ENCODE measurements at places on chromosomes 2 and 18.

DNA sequence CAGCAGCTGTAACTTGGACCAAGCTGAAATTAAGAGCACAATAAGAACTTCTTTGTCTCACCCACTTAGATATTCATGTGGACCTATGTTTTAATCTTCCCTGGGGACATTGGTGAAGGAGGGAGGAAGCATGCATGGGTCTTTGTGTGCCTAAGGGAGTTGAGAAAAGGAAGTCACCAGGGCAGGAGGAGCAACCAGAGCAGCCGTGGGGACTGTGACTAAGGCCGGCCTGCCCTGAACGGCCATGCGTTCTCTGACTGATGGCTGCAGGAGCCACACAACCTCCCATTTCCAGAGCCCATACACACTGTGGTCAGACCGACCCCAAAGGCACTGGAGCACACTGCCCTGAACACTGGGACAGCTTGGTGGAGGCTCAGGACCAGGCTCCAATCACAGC is 43.7 kb upstream of the SLC35G4 start:
- DNase-seq, result no peak

DNA sequence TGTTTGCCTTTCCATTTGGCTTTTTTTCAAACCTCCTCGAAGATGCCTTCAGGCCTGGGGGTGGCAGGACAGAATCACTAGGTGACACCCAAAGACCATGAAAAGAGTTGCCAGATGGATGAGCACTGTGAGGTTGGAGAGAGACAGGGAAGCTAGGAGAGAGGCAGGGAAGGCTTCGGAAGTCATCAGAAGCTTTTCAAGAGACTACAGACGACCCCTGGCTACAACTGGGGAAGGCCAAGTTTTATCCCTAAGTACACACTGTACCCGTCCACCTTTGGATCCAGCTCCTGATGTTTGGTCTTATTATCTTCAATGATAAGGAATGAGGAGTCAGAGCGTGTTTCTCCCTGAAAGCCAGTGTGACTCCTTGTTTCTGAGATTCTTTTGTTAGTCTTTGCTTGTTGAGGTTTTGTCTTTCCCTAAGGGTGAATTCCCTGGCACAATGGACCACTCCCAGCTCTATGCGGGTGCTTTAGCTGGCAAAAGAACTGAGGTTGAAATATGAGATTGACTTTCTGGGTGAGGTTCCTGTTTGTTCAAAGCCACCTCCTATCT is 33.4 kb upstream of the SLC9A2 start:
- no peak for DNase-seq

DNA sequence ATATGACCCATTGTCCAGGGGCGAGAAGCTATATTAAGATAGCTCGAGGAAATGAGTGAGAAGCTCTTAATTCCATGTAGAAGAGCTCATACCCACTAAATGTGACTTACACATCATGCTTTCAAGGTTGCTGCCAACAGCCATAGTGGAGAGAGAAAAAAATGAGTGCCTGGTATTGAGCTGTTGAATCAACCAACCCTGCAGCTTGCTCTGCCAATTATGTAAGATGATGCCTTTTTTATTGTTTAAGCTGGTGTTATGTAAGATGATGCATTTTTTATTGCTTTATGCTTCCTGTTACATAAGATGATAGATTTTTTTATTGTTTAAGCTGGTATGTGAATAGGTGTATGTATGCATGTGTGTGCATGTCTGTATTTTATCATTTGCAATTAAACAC is 228.2 kb downstream of the CCDC178 start:
- DNase-seq, result no peak

- DNase-seq, result no peak
Measured at GRCh38 chr2:28707592-28707991, 44.0 kb upstream of the PPP1CB start.

DNA sequence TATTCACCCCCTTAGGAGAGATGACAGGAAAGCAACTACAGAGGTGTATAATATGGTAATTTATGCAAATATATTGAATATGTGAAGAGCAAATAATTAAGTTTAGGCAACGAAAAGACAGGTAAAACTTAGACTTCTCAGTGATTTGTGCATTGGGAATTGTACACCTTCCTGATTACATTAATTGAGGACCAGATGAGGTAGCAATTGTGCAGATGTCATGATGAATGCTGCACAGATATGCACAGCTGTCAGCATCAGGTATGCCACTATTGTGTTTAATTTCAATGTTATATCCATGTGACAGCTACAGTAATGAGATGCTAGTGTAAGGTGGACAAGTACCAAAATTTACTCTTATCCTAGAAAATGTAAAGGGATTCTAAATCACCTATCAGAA is 267.2 kb upstream of the FSIP2 start:
- no peak for DNase-seq

DNA sequence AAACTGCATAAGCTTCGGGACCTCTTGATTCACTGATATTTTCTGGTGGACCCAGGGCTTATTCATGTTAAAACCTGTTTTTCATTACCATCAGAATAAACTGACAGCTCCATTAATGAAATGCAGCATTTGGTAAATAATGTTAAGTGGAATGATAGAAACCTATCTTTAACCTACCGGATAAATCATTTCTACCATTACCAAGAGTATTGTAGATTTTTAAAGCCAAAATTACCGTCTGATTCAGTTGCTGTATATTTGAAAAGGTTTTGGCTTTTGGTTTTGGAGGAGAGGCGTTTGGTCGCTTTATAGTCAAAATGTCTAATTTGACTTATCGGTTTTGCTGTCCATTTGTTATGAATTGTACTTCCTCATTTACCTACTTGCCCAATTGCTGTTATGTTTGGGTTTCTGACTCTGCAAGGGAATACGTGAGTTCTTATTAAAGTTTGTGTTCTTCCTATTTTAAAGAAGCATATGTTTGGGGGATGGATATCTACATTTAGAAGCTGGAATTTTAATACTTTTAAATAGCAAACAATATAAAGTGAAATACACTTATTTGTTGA is 1.0 kb upstream of the CUL3 start:
- DNase-seq, result no peak

DNA sequence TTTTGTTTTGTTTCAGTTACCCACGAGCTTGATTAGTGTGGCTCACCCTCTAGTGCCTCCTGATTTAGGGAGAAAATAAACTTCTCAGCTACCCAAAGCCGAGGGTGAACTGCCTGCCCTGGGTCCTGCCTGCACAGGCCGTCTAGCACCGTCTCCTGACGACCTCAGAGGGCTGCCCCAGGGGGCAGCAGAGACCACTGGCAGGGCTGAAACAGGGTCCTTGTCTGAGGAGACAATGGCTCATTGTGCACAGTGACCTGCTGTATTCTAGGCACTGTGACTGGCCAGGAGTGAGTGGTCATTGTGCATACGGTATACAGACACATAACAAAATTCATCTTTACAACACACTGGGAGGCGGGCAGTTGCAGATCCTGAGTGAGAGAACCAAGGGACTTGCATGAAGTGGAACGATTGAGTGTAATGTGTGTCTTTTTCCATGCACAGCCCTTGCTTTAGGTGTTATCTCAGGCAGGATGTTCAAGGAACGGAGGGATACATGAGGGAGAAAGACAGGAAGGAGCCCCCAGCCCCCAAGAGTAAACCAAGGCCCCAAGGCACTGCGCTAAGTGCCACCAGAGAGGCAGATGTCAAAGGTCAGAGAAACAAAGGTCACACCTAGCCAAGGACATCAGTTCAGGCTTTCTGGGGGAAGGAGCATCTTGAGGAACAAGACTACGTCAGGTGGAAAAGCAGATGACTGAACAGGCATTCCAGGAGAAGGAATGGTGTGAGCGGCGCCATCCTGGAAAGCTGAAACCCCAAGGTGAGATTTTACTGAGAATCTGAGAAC is 421.3 kb downstream of the LPIN1 start:
- DNase-seq, result no peak

DNA sequence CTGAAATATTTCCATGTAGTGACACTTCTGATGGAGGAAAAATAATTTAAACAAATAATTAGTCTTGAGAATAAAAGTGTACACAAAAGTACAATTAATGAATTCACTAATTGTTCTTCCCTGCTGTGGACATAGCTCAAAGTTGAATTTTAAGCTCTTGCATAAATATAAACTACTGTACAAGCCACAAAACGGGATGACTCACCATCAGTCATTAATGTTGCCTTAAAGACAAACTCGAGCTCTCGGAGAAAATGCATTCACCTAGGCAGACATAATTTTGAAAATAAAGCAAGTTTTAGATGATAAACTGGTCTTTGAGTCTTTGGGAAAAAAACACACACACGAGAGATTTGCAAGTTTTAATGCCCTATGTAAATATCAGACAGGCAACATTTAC is 436.4 kb downstream of the ZNF521 start:
- DNase-seq, result peak; percentile 27

DNA sequence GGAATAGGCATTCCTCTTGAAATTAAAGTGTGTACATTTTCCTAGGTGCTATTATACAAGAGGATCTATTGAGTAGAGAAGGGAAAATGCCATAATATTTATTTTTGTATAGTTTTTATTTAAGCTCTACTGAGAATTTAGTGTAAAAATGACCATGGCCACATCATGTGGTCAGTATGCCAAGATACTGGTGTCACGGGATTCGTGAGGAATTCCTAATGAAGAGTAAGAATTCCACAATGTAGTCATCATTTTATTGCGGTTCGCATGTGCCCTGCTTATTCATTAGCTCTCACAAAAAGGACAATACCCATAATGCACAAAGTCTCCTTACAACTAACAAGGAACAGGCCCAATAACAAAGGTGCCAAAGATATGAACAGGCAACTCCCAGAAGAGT is 39.3 kb upstream of the PARD3B start:
- peak; percentile 39 for DNase-seq

- no peak for DNase-seq
Measured at GRCh38 chr2:187307606-187308005, 140.4 kb downstream of the CALCRL start.

DNA sequence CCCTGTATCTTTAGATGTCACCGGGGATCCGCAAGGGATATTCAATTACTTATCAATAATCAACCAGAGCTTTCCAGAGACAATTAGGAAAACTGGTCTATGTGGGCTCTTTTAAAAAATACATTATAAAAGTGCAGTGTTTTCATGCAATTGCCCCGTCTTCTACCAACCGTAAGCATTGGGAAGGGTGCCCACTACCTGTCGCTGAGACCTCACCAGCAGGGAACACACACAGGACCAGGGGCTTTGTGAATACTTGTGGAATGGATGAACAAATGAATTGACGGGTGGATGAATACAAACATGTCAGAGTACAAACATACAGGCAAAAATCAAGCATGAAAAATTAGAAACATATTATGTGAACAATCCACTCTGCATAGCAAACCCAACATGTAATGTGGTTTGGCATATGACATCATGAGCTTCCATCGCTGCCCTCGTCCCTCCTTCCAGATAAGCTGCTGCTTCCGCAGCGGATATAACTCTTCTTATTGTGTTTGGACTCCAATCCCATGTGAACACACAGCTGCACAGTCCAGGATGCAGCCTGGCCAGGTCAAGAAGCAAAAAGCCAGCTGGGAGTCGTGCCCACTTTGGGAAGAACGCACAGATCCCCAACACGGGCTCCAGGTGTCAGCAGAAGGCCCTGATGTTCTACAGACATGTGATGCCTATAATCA is 5.3 kb downstream of the FHL2 start:
- DNase-seq, result peak; percentile 87

GRCh38 chr2:66412874-66413273 is 22.1 kb upstream of the MEIS1 start:
- no peak for DNase-seq

GRCh38 chr18:75198036-75198435 is 10.9 kb downstream of the PTGR3 start:
- no peak for DNase-seq

DNA sequence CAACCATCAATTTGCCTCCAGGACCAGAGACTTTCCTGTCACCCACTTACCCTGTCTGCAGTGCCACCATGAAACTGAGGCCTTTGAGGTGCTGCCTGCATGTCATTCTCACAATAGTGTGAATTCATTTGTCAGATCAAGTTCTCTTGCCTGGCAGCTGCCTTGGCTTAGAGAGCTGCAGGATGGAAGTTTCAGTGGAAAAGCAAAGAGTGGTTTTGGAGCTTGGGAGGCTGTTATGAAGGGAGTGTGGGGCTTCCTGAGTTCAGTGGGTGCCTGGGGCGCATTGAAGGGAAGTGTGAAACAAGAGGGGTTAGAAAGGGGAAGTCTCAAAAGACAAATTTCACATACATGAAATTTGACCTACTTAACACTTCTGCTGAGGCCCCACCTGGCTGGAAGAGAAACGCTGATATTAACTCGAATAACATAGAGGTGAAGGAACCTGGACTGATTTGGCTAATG is 7.9 kb upstream of the LBH start:
- no peak for DNase-seq

- no peak for DNase-seq
Measured at GRCh38 chr2:70226781-70227180, 21.6 kb downstream of the TIA1 start.

DNA sequence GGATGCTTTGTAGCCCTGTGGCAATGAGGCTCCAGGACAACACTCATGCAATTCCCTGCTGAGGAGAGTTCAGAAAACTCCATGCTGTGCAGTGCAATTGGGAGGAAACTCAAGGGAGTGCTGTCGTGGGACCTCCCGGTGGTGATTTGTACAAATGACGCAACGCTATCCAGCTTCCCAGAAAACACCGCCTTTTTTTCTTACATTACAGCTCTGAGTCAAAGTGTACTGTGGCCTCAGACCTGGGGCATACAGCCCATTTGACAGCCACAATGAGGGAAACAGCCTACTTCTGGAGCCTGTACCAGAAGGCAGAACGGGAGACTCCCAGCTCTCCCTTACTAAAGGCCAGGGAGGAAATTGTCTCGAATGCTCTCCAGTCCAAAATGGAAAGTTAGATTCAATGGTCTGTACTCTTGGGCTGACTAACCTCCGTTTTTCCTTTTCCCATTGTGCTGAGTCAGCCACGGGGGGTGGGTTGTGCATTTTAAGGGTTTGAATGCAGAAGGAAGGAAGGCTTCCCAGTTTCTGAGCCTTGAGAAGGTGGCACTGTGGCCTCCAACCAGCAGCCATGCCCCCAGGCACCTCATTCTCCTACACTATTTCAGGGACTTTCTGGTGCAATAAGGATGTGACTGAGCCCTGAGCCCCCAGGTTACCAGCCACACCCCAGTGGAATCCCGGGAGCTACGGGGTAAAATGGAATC is 16.4 kb upstream of the CYP1B1 start:
- no peak for DNase-seq

- no peak for DNase-seq
Measured at GRCh38 chr2:102438578-102438977, 15.6 kb downstream of the IL18RAP start.

GRCh38 chr2:46815121-46815802 is 100.3 kb downstream of the MCFD2 start:
- DNase-seq, result no peak

- peak; percentile 75 for DNase-seq
Measured at GRCh38 chr2:14632133-14632936, at the start of gene LRATD1. Gene LRATD1 (plus strand): TSS chr2:14632717. CDS start chr2:14633980, 1,263 bp downstream.

DNA sequence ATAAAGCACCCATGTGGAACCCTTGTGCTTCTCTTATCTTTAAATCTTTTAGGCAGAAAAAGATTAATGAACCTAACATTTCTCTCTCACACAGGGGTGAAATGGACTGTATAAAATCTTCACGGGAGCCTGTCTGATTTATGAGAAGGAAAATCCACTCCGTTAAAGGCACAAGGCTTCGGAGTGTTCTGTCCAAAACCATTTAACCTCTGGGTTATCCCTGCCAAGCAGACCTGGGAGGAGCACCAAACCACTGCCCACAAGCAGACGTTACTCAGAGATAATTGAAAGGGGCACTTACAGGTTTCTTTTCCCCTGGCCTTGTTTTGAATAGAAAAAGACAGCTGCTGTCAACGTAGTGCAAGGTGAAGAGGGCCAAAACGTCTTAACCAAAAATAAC is 184.4 kb upstream of the DOK6 start:
- DNase-seq, result no peak

- no peak for DNase-seq
Measured at GRCh38 chr2:230658577-230658876, 54.1 kb upstream of the CAB39 start.

- DNase-seq, result no peak
Measured at GRCh38 chr2:217863883-217864282, 138.9 kb downstream of the TNS1 start.
